ENCODE measurements at places on chromosomes 4 and X.

DNA sequence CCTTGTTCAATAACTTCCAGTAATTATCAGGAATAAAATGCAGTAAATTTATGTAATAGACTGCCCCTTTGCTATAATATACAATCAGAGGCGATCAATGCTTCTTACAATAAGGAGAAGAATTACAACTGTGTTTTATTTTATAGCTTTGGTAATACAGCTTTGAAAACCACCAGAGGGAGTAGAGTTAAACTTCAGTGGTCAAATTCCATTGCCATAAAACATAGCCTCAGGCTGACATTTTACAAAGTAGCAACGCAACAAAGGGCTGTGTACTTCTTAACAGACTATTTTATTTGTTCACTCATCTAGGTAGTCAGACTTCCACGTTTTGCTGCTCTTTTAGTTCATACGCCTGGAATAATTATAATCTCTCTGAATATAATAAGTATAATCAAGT lies 58.5 kb downstream of the TEX13C start:
- DNase-seq, result no peak

- DNase-seq, result no peak
These were observed 25.5 kb downstream of the PALLD start for GRCh38 chr4:168522356-168522755.

DNA sequence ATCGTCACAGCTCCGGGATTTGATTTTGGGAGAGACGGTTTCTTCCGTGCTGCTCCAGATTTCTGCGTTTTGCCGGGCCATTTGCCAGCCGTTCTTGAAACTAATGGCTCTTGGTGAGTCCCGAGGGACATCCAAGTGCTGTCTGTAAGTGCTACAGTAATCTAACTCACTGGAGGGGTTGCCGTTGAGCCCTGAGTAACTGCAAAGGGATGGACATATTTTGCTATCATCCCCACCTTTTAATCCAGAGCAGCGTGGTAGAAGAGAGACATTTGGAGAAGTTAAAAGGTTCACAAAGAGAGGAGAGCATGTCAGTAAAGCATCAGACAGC lies 88.9 kb upstream of the PDLIM3 start:
- no peak for DNase-seq

DNA sequence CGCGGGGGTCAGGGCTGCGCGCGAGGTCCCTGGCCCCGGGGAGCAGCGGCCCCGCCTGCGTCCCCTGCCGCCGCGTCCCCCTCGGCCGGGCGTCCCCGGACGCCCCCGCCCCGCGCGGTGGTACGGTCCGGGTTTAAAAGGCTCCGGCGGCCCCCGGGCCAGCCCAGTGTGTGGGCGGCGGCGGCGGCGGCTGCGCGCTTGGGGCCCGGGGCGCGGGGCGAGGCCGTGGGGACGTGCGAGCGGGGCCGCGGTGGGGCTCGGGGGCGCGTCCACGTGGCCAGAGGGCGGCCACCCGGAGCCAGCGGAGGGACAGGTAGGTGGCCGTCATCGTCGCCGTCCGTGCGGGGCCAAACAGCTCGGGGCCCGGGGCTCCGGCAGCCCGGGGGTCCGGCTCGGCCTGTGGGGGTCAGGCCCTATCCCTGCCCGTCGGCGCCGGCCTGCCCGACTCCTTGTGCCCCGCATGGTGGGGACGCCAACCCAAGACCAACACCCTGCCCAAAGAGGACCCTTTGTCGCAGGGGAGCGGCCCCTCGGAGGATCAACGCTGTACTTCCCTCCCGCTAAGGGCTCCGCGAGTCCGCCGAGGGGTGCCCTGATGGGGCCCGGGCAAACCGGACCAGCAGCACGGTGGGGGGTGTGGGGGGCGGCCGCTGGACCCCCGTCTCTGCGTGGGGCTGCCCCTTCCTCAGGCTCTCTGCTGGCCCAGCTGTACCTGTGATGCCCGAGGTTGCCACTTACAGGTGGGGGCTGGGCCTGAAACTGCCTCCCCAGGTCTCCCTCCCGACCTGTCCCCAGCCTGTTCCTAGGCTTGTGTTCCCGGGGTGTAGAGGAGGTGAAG lies at the start of gene PLXNA3:
PLXNA3 (plus strand) TSS at position 166 of the 838 bp plus-strand sequence. CDS start 1,903 bp downstream, outside the sequence.
- DNase-seq, result peak; percentile 66

DNA sequence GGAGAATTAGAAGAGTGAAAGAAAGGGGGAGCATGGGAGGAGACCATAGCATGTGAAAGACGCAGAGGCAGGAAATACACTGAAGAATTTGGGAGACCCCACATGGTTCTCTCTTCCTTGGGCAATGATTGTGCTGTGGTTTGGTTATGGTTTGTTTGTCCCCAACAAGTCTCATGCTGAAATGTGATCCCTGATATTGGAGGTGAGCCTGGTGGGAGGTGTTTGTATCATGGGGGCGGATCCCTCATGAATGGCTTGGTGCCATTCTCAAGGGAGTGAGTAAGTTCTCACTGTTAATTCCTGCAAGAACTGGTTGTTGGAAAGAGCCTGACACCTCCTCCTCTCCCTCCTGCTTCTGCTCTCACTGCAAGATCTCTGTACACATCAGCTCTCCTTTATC lies 78.6 kb upstream of the RAI2 start:
- no peak for DNase-seq

GRCh38 chr4:67911638-67912037 lies 27.8 kb upstream of the TMPRSS11D start:
- no peak for DNase-seq

- DNase-seq, result no peak
These were observed 77.7 kb downstream of the FAM13A start for GRCh38 chr4:88979276-88979675.

DNA sequence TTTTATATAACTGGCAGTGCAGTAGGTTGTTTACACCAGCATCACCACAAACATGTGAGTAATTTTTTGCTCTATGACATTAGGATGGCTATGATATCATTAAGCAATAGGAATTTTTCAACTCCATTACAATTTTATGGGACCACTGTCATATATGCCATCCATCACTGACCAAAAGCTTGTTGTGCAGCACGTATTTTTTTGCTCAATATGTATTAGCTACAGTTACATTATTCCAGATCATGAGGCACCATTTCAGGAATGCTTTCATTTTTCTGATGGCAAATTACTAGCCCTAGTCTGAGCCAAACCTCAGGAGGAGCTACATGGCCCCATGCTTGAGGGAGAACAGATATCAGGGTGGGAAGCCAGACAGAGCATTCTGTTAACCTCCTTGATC lies 56.8 kb upstream of the DCLK2 start:
- DNase-seq, result no peak

GRCh38 chrX:119492463-119492862 lies 24.2 kb downstream of the SLC25A5 start:
- DNase-seq, result no peak

- DNase-seq, result no peak
These were observed 85.9 kb downstream of the GBA3 start for GRCh38 chr4:22778547-22779163.

DNA sequence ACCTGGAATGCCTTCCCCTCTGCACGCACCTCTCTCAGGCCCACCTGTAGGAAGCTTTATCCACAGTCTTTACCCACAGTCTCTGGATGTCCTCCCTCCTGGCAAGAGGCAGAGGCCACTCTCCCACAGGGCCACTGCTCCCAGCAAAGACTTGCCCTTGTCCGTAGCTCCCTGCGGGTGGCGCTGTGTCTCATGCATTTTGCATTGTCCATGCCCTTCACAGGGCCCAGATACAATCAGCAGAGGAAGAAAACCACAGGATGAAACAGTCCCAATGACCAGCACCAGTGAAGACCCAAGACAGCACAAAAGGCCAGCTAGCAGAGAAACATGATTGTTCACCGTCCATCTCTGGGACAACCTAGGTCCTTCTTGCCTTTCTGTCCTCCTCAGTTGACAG lies 2.1 kb upstream of the NSG1 start:
- DNase-seq, result no peak

DNA sequence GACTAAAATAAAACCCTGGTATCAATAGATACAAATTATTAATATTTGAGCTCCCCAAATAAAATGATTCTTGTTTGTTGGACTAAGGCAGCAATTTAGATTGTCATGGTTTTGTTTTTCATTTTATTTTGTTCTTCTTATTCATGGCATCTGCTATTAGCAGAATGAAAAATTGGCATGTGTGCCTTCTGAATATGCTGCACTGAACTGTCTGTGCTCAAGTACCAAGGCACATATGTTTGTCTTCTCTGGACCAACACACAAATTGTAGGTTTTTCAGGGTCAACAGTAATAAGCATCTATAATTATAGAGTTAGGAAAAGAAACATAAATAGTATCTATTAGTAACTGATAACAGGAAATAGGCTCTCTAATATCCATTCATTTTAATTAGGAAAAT lies 121.1 kb downstream of the BANK1 start:
- no peak for DNase-seq

DNA sequence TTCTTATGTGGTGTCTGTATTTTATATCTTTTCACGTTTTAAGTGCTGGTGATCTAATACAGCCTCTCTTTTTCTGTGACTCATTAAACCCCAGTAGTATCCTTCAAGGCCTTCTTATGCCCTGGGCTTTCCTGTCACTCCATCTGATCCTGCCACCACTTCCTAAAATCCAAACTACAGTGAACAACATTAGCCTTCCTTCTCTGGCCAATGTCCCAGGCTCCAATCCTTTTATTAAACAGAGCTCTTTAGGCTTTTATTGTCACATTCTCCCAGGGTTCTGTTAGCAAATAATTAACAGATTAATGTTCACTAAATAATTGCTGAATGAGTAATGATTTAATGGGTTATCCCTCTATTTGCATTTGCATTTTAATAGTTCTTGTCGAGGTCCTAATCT lies 47.9 kb upstream of the ITM2A start:
- DNase-seq, result no peak

DNA sequence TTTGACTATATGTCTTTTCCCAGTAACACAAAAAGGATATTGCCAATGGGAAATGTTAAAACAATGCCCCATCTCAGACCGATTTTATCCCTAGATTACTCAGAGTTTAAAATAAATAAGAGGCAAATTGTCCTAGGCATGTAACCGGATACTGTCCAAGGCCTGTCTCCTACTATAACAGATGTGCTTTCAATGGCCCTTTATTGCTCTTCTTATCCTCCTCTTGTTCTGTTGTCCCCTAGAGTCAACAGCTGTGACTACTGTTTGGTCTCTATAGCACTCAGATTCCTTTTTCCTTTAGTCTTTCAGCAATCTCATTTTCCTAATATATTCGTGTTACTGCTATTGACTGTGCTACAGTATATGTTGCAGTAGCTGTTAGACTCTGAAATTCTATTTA lies 66.8 kb upstream of the PLS3 start:
- no peak for DNase-seq

DNA sequence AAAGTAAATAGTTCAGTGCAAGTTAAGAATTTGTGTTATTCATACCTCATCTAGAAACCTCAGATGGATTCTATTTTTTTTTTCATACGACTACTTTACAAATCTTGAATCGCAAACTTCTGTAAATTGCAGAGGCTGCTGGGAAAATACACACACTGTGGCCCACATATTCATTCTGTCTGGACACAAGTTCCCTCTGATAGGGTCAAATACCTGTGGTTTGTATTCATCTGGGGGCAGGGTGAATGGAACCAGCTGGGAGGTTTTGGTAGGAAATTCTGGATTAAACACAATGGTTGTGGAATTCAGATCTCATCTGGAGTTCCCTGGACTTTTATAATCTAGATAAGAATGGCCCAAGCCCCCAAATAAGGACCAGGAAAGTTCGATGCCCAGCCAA lies 56.2 kb downstream of the SPATA18 start:
- DNase-seq, result no peak

GRCh38 chr4:183366206-183366835 lies 44.1 kb upstream of the CLDN24 start:
- DNase-seq, result no peak

GRCh38 chrX:38627683-38628082 lies 66.3 kb downstream of the TSPAN7 start:
- peak; percentile 1 for DNase-seq

DNA sequence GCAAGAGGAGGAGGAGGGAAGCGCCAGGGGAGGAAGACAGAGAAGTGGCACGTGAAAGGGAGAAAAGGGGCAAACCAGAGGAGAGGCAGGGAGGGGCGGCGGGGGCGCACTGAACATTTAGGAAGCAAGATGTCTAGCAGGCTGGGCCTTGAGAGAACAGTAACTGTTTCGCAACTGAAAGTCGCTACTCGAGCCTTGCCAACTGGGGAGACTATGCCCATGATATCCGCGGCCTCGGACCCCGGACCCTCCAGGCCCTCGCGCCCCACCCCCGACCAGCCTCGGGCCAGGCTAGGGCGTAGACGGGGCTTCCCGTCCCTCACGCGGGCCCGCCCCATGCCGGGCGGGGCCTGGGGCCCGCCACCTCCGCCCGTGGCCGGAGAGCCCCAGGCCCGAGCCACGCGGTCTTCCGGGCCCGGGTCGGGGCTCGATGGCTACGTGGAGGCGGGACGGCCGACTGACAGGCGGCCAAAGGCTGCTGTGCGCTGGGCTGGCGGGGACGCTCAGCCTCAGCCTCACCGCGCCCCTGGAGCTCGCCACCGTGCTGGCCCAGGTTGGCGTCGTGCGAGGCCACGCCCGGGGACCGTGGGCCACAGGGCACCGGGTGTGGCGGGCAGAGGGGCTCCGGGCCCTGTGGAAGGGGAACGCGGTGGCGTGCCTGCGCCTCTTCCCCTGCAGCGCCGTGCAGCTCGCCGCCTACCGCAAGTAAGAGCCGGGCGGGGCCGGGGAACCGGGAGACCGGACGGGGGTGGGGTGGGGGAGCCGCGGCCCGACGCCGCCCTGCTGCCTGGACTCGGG lies at the start of gene SLC25A43:
SLC25A43 (plus strand) TSS at position 363 of the 798 bp plus-strand sequence; CDS start at position 431, 68 bp downstream.
- DNase-seq, result peak; percentile 1

- no peak for DNase-seq
These were observed 8.3 kb upstream of the MAP7D3 start for GRCh38 chrX:136259543-136259942.

DNA sequence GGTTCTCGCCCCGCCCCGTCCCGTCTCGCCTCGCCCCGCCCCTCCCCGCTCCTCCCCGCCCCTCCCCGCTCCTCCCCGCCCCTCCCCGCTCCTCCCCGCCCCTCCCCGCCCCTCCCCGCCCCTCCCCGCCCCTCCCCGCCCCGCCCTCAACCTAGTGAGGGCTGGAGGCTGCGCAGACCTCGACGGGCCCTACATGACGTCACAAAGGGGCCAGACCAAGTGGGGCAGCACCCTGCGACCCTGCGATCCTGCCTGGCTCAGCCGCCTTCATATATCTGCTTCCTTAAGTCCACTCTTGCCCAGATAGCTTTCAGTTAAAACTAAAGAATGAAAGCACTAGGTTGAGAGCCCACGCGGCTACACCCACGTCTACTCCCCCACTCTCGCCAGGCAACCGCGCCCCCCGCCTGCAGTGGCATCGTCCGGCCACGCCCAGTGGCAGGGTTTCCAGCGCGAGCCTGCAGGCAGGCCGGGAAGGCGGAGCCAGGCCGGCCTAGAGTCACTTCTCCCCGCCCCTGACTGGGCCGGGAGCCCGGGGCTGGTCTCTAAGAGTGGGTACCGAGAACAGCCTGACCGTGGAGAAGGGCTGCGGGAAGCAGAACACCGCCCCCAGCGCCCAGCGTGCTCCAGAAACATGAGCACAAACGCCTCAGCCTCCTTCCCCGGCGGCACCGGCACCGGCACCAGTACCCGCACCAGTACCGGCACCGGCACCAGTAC lies 1.5 kb upstream of the MAOA start:
- peak; percentile 82 for DNase-seq

- no peak for DNase-seq
These were observed 27.7 kb downstream of the UTP14A start for GRCh38 chrX:129933700-129934099.

GRCh38 chrX:66030505-66031317 lies 9.2 kb downstream of the VSIG4 start:
- no peak for DNase-seq

- DNase-seq, result no peak
These were observed 20.8 kb upstream of the PRPS2 start for GRCh38 chrX:12770440-12770839.

GRCh38 chrX:49155243-49155899 lies 7.2 kb upstream of the MAGIX start:
- DNase-seq, result no peak
